Heart left ventricle (tissue), 16 donors: ENCODE measurements at places on chromosomes 16 and 17. TPM values are rescaled to one million over a fixed set of nuclear protein-coding genes. Genes with fewer than 3 reads are reported as not detected.
A peak's percentile ranks its signal among the peaks of the same experiment; 100 is the strongest.

Gene PDE6G
- polyA plus RNA-seq, result not detected

GRCh38 chr17:79404136-79404911 lies 206.5 kb downstream of the RBFOX3 start:
- DNase-seq, result no peak

GRCh38 chr17:5127910-5128309 lies 12.1 kb downstream of the USP6 start:
- no peak for DNase-seq

Gene KRTAP1-1
- not detected for polyA plus RNA-seq

Gene SAP30BP
- polyA plus RNA-seq, result 121 TPM

- no peak for DNase-seq
Measured at GRCh38 chr16:56970934-56971767, 9.4 kb downstream of the CETP start.

- no peak for DNase-seq
Measured at GRCh38 chr16:12002447-12003006, 26.0 kb downstream of the SNX29 start.

GRCh38 chr17:83200231-83200699 lies 120.9 kb downstream of the METRNL start:
- DNase-seq, result peak; percentile 67

Gene MPP3
- polyA plus RNA-seq, result 45.4 TPM

Gene KRTAP9-4
- not detected for polyA plus RNA-seq

DNA sequence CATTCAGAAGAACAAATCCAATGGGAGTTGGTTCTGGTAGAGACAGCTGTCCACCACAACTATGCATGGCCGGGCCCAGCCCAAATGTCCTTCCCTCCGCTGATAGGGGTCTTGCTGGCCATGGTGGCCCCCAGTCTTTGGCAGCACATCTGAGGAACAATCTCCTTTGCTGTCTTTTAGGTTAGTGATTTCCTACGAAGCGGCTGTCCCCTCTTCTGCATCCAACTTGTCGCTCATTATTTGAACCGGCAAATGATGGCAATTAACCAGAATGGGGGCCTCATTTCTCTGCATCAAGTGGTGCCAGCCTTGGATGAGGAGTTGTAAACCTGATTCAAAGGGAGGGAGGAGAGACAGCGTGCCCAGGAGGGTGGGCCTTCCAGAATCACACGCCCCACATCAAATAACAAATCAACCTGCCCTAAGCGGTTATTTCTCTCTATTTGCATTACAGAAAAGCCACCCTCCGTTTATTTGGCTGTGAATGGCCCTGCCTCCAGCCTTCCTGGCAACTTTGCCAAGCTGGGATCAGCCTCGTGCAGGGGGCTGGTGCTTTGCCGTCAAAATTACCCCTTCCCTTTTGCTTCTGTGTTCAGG lies 156.5 kb downstream of the RGS9 start:
- no peak for DNase-seq

- no peak for DNase-seq
Measured at GRCh38 chr17:81207610-81208581, 14.9 kb downstream of the CEP131 start.

- DNase-seq, result no peak
Measured at GRCh38 chr16:52825892-52826291, 226.8 kb downstream of the CHD9NB start.

- DNase-seq, result peak; percentile 38
Measured at GRCh38 chr16:67719778-67720144, 645 bp upstream of the GFOD2 start.

Gene C17orf100
- 0.86 TPM for polyA plus RNA-seq
